ENCODE measurements at places on chromosomes 3 and 15.

GRCh38 chr15:78212008-78212407, 22.4 kb downstream of the ACSBG1 start:
- no peak for DNase-seq

- DNase-seq, result no peak
These were observed 54.8 kb downstream of the MAGEF1 start for GRCh38 chr3:184656829-184657681.

- no peak for DNase-seq
These were observed 1.3 kb downstream of the CAPN3 start for GRCh38 chr15:42360535-42361112.

- no peak for DNase-seq
These were observed 112.8 kb downstream of the WNT7A start for GRCh38 chr3:13767030-13767429.

- DNase-seq, result no peak
These were observed 9.0 kb downstream of the CHMP2B start for GRCh38 chr3:87236093-87236492.

DNA sequence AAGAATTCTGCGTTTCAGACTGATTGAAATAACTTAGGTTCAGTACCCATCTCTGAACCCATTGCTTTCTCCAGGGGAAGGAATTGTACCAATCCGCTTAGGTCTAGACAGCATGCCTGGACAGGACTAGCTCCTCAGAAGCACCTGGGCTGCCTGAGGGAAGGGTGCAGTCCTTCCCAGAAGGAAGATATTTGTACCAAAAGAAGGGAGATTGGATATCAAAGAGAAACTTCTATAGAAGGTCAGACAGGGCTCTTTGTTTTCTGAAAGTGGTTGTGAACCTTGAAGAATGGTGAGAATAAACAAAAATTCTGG, 133.8 kb upstream of the LRTM1 start:
- no peak for DNase-seq

GRCh38 chr3:51719410-51720025, 12.7 kb downstream of the GRM2 start:
- DNase-seq, result no peak

DNA sequence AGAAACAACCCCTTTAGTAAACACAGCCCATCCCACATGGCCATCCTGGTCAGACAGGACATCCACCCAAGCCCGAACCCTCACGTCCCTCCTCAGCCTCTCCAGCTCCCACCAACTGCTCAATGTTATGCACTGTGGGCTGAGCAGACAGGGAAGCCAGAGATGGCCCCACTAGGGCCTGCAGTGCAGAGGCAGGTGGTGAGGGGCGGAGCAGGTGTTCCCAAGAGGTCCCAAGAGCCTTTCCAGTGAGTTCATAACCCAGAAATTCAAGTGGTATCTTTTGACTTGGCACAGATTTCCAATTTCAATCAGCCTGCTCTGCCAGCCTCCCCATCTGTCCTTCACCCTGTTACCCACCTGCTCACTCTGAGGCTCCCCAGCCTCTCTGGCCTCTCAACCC, 130.3 kb downstream of the LIPC start:
- DNase-seq, result no peak

GRCh38 chr3:38471260-38471857, 17.7 kb downstream of the ACVR2B start:
- no peak for DNase-seq

DNA sequence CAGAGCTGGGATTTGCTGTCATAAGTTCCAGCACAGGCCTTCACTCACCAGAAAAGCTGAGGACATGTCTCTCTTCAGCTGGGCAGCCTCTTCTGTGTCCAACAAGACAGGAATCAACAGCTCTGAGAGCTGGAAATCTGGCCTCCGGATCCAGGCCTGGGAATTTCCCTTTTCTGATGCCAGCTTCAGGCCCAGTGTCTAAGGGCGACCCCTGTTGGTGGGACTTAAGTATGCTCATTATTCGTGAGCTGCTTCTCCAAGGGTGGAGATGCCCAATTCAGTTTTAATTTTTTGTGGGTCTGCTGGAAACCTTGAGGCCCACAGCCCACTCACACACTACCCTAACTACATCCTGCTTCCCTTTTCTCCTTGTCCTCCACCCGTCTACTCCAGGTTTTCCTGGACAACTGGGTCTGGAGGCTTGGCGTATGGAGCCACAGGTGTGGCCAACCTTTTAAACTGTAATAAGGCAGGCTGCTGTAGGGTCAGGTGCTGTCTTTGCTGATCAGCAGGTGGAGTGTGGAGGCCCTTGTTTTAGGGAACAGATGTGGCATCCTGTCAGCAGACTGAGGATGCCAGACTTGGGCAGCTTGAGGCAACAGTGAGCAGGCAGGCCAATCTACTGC, 2.6 kb upstream of the CEMIP start:
- DNase-seq, result peak; percentile 48

DNA sequence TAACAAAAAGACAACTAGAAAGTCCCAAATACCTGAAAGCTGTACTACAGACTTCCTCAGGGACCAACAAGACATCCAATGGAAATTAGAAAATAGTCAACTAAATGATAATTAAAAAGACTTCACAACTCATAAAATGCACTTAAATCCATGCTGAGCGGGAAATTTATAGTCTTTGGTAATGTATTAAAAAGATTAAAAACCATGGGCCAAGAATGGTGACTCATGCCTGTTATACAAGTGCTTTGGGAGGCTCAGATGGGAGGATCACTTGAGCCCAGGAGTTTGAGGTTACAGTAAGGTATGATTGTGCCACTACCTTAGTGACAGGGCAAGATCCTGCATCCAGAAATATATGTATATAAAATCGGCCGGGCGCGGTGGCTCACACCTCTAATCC, 45.0 kb downstream of the CPEB1 start:
- no peak for DNase-seq

DNA sequence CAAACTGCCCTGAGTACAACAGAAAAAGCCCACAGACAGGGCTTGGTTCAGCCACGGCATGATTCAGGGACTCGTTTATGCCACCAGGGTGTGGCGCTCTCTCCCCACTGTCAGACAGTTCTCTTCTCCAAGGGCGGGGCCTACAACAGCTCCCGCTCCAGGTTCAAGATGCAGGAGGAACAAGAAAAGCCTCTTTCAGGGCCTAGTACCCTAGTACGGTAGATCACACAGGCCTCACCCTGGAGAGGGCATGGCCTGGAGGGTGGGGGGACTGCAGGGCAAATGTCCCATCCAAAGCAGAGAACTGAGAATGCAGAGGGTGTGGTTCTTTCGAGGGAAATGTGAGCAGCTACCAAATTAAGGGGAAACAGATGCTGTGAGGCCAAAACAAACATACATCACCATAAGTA, 12.0 kb downstream of the MESD start:
- peak; percentile 50 for DNase-seq

DNA sequence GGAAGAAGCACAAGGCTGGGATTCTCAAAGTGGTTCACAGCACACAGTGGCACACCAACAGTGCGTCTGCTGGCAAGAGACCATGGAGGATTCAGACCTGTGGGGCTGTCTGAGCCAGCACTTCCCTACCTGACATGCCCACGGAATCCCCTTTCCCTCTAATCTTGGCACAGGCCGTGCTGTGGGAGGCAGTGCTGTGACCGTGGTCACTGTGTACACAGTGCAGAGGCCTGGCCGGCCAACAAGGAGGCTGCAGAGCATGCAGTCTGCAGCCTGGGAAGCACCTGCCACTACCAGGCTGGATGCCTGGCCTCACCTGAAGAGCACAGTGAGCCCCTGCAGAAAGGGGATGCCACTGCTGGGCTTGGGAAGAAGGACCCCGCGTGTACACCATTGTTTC, 301.0 kb upstream of the LYSMD4 start:
- no peak for DNase-seq

DNA sequence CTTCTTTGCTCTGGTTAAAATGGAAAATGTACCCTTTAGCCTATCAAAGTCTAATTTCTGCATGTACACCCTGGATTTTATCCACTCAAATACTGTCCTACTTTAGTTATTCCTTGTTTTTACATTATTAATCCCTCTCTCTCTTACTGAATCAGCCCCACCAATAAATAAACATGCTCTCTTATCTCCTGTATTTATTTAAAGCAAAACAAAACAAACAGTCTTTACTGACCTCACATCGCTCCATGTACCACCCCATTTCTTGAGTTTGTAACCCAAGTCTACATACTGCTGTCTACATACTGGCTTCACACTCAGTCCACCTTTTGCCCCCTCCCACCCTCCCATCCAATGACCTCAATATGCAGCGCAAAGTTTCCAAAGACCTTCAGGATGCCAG, 113.3 kb upstream of the RORA start:
- no peak for DNase-seq

DNA sequence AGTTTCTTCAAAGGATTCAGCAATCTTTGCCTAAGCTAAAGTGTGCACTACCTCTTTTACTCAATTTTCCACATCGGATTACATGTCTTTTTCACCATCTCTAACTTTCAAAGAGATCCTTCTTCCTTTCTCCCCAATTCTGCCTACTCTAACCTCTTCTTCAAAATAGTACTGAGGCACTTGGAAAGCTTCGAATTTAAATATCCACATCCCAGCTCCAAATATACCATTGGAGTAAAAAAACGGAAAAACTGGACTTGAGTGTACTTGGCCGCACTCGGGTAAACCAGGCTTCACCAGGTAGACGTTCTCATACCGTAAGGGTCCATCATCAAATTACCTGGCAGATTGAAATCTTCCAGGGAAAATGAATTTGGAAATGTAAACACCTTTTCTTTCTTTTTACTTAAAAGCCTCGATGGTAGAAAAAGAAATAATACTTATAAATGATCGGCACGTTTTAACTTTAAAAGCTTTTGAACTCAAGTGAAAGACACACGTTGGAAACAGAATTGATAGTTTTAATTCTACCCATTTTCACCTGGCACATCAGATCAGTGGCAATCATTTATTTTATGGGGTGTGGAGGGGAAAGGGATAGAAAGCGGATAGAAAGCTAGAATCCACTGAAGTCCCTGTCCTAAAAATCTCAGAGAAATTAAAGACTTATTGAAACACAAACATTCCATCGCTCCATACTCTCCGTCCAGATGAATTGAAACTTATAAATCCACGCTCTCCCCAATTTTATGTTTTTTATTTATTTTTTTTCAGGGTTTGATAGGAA, 8.2 kb upstream of the MEIS2 start:
- DNase-seq, result no peak

Measured in amniotic stem cell (primary cell).